Daoy (cell line): ENCODE measurements at places on chromosomes 6 and 20. TPM values are rescaled to one million over a fixed set of nuclear protein-coding genes. Genes with fewer than 3 reads are reported as not detected.

Gene CNR1
- 0.45 and 1.0 TPM in 2 replicates for total RNA-seq

Gene SLC16A10
- 1.2 and 7.6 TPM in 2 replicates for total RNA-seq

Gene PTCHD4
- total RNA-seq = not detected in 2 replicates

Gene NKAPL
- not detected in 2 replicates for total RNA-seq

Gene TFAP2A
- total RNA-seq = 4.5 and 5.6 TPM in 2 replicates

Gene TNXB
- 0.11 and 0.24 TPM in 2 replicates for total RNA-seq

Gene RRAGD
- total RNA-seq = 8.8 and 9.4 TPM in 2 replicates

Gene TNFRSF6B
- 12.6 and 14.7 TPM in 2 replicates for total RNA-seq

Gene CD93
- total RNA-seq = under 0.01 TPM in 1 of 2 replicates, not detected in the other

Gene ADAM33
- not detected in 2 replicates for total RNA-seq

Gene MANEA
- 10.5 and 12.5 TPM in 2 replicates for total RNA-seq

Gene BPIFB4
- total RNA-seq = not detected in 2 replicates

Gene CALHM5
- total RNA-seq = 2.7 and 3.2 TPM in 2 replicates

Gene CDSN
- not detected in 2 replicates for total RNA-seq

Gene UNC5CL
- total RNA-seq = 0.11 TPM in 1 of 2 replicates, not detected in the other

Gene EPPIN
- not detected in 2 replicates for total RNA-seq

Gene VSX1
- total RNA-seq = not detected in 2 replicates
